Activated T-cell treated with anti-CD3 and anti-CD28 coated beads, Interleukin-2, amount 50 U/mL, for 1 hour (primary cell): ENCODE measurements at places on chromosomes 6 and 20.

DNA sequence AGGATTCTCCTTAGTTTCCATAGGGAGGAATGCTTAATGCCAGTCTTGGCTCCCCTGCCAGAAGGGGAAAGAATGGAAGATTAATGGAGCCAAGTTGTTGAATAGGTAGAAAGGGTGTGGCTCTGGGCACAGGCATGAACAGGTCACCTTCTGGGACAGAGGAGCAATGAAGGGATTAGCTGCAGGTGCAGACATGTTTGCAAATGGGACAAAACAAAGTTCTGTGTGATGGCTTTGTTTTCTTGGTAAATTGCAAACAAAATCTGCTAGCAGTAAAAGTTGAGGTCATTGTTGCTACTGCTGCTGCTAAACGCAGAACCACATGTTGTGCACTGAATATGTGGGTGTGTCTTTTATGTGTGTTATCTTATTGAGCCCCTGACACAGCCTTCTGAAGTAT lies 93.3 kb downstream of the PERP start:
- no peak for DNase-seq

DNA sequence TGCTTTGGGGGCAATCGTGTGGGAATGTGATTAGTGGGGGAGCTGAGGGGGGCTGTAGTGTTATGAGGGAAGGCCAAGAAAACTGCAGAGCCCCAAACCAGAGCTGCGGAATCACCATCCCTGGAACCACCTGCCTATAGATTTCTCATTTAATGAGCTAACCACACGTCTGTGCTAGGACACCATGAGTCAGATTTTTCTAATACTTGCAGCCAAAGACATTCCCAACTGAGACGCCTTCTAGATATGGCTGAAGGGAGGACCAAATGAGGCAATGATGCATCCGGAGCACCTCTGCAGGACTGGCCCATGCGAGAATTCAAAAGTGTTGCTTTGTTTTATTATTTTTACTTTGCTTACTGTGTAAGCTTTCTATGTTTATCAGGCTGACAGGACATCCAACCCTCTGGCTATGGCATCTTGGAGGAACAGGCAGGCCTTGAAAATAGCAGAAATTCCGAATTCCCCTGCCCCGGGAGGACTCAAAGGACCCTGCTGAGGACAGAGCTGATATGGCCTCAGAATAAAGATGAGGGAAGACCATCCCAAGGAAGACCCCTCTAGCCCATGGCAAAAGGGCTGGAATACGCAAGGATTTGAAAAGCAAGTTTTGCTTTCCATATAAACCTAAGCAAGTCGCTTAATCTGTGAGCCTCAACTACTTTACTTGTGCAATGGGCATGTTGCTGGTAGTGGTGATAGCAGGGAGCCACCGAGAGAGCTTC lies 3.1 kb upstream of the PTGIS start:
- no peak for DNase-seq

DNA sequence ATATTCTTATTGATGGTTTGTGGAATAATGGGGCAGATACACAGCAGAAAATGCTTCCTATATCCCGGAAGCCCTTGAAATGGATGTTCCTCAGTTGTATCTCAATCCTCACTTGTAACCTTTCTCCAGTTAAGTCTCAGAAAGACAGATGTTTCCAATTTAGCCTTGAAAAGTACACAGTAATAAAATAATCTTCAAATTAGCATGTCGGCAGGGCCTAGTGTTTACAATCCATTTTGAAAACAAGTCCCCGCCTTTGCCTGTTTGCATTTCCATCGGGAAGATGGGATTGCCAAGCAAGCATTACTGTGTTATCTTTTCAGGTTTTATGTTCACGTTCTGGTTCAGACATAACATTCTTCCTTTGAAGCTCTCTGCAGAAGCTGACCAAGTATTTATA lies 41.5 kb downstream of the SNRNP48 start:
- no peak for DNase-seq

- no peak for DNase-seq
Measured at GRCh38 chr6:90098001-90098531, 198.6 kb downstream of the BACH2 start.

GRCh38 chr6:162123797-162124196 lies 603.8 kb downstream of the PRKN start:
- DNase-seq = no peak

DNA sequence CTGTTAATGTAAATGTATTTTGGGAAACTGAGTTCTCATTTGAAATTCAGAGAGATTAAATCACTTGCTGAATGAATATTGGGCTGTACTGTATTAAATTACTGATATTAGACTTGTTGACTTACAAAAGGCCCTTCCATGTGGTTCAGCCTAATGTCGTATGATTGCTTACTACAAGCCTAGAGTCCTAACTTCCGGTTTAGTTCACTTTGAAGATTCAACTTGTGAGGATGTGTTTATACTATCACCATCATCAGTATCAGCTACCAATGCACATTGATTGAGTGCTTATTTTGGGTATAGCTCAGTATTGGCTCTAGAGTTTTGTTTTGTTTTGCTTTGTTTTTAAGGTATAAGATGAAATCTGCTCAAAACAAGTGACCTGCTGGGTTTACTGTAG lies 48.3 kb downstream of the FAM217A start:
- no peak for DNase-seq

- no peak for DNase-seq
Measured at GRCh38 chr20:6767536-6768227, at the start of gene BMP2. BMP2 (plus strand) TSS chr20:6767686; CDS start chr20:6770127, 2,441 bp downstream.

DNA sequence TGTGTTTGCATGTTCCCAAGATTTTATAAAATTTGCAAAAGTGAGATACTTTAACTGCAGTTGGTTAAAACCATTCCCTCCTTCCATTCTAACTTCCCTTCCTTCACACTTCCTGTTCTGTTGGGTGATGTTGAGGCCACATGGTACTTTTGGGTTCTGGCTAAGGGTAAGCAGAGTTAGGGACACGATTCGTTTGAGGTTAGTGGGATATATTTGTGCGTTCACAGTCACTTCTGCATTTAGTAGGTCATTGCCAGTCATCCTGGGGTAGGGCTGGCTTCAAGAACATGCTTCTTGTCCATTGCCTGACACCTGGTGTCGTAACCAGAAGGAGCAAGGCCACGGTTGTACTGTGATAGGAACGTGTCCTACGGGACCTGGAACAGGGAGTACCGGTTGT lies 340.1 kb downstream of the ZFAND3 start:
- no peak for DNase-seq

DNA sequence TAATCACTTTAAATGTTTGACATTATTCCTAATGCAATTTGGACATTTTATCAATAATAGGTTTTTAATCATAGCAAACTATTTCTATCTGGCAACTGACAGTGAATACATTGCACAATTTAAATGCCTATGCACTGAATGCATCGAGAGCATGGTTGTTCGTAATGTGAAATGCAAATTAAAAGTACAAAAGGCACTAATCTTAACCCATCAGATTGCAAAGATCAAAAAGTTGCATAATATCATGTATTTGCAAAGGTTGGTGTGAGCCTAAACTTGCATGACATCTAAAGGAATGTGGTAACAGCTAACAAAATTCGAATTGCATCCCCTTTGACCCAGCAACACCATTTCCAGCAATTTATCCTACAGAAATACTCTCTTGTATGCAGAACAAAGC lies 469.9 kb upstream of the IRAK1BP1 start:
- no peak for DNase-seq

GRCh38 chr6:169141671-169142537 lies 111.7 kb downstream of the THBS2 start:
- DNase-seq = no peak

DNA sequence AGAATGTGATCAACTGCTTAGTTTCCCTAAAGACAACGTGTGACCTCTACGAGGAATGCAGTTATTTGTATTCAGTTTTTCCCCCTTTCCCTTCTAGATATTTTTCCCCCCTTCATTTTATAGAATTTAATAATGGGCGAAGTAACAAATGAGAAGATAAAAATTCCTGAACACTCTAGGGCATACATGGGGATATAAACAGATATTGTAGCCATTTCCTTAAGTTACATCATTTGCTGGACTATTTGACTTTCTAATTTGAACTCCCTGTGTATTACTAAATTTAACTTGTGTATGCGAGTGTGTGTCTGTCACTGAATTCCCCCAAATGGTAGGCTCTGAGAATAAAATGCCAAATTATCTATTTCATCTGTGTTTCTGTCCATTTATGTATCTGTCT lies 99.0 kb upstream of the ZFP64 start:
- no peak for DNase-seq

DNA sequence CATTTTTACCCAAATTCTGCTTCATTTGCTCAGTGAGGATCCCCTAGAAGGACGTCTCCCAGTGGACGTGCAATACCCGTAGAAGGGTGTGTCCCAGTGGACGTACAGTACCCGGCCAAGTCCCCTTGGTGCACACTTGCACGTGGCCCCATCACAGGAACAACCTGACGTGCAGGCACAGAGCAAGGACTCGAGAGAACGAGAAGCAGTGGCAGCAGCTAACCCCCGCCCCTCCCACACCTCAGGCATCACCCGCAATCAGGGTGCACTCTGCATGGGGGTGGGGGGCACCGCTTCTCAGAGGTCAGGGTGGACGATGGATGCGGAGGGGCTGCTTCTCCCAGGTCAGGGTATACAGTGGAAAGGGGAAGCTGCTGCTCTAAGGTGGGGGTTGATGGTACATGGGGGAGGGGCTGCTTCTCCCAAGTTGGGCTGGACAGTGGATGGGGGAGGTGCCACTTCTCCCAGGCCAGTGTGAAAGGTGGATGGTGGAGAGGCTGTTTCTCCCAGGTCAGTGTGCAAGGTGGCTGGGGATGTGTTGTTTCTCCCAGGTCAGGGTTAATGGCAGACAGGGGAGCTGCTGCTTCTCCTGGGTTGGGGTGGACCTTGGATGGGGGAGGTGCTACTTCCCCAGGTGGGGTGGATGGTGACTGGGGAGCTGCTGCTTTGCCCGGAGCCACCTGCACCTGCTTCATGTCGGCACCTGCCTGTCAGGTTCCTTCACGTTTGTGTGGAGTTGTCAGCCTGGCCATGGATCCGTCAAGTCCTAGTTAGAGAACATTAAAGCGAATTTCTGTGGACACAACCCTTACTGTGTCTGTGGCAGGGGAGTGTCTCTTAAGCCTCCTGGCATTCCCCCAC lies 1.0 kb upstream of the THBS2 start:
- DNase-seq = no peak

DNA sequence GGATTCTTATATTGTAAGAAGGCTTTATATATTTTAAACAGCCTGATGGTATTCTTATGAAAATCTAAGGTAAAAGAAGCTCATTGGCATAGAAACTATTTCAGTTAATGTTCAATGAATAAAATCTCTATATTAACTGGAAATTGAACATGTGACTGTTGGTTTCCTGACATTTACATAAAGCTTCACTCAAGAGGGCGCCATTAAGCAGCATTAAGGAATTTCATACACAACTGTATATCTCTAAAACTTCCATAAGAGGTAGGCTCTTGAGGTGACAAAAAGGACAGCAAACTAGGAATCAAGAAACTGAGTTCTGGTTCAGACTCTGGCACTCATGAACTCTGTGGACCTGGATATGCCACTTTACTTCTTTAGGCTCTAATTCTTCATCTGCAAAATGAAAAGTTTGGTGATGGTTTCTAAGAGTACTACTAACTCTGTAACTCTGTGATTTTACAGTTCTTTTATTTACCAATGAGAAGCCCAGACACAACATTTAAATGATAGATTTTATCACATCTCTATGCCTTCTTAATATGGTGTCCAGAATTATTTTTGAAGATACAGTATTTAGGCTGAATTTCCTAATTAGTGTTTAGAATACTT lies 147.5 kb downstream of the FLRT3 start:
- DNase-seq = no peak

GRCh38 chr20:47350181-47350550 lies 6.3 kb downstream of the ZMYND8 start:
- no peak for DNase-seq

GRCh38 chr20:47993817-47994216 lies 208.5 kb upstream of the SULF2 start:
- DNase-seq = no peak

GRCh38 chr6:112947507-112947906 lies 600.4 kb downstream of the RFPL4B start:
- DNase-seq = no peak

GRCh38 chr6:8100159-8100854 lies 2.0 kb downstream of the EEF1E1 start:
- no peak for DNase-seq

DNA sequence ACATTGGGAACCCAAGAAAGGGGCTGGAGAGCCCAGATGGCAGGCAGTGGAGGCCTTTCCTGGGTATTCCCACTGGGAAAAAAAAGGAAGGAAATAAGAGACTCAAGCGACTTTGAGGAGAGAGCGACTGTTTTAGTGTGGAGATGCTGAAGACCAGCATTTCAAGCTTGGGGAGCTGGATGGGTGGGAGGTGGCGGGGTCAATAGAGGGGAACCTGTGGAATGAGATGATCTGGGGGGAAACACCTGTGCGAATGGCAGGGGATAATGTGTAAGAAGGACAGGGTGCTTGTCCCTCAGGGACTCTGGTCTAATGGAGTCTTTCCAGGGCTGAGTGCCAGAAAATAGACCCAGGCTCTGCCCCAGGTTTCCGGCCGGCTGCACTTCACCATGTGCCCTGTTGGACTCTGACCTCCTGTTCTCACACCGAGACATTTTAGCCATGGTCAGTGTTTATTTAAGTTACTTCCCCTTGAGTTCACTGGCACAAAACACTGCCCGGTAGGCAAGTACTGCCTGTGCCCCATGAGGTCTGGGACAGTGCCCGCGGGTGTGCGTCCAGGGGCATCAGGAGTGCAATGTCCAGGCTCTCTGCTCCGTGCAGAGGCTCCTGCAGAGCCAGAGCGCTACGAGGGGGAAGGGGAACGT lies 50.4 kb upstream of the NKX2-2 start:
- no peak for DNase-seq

DNA sequence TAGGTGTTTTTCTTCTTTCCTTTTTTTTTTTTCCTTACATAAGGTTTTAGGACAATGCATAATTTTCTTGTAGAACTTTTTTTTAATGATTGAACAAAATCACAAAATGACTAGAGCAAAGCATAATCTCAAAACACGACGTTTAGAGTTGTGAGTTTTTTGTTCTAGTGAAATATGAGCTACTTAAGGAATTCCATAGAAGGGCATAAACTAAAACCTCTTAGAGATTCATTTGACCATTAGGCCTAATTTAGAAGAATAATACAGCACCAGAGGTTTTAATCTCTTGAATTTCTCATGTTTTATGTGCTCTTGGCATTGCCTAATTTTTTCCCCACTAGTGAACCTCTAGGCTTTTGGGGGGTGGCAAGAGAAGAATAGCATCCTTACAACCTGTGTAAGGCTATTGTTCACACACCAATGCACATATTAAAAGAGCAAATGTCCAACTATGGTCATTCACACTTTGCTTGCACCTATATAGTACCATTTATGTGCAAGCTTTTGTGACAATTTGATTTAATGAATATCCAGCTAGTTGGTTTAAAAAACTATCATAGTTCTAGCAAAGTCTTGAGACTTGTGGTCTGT lies 44.6 kb downstream of the HMGN3 start:
- DNase-seq = no peak
